ENCODE measurements at places on chromosomes 4 and X. TPM values are rescaled to one million over a fixed set of nuclear protein-coding genes. Genes with fewer than 3 reads are reported as not detected.

The PITX2 gene
- total RNA-seq, result 1.0 TPM

The FAM114A1 gene
- 37.2 TPM for total RNA-seq

The TMEM47 gene
- 1.2 TPM for total RNA-seq

The EREG gene
- 18.5 TPM for total RNA-seq

The AMTN gene
- not detected for total RNA-seq

The LRP2BP gene
- total RNA-seq, result 0.14 TPM

The NSG1 gene
- 9.4 TPM for total RNA-seq

The OCIAD1 gene
- total RNA-seq, result 133 TPM

The HMGN5 gene
- total RNA-seq, result 2.1 TPM

The HOPX gene
- total RNA-seq, result not detected

Data from A549 treated with Mapracorat at 1 μM for 4 hours (cell line).